ENCODE measurements at places on chromosomes 3 and 15.

DNA sequence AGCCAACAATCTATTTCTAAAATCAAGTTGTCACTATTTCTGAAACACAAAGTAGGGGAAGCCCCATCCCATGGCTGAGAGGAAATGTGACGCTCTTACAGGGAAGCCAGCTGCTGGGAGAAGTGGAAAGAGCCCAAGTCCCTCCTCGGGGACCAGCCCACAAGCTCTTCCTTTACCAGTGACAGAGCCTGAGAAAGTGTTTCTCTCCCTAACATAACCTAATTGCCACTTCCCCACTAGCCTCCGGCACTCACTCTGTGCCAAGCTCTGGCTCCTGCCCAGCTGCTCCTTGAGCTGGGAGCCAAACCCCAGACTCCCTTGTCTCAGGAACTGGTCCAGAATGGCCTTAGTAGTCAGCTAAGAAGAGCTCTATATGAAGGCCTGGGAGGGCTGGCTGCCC lies 42.9 kb downstream of the TNFAIP8L3 start:
- no peak for DNase-seq

GRCh38 chr15:51864408-51865056 lies 35.1 kb downstream of the TMOD3 start:
- DNase-seq = no peak

GRCh38 chr3:186432189-186432588 lies 70.2 kb upstream of the DGKG start:
- DNase-seq = no peak

- no peak for DNase-seq
Observed at GRCh38 chr15:68334661-68335124, 57.1 kb downstream of the FEM1B start.

- DNase-seq = no peak
Observed at GRCh38 chr3:63611382-63611781, 41.1 kb upstream of the SNTN start.

DNA sequence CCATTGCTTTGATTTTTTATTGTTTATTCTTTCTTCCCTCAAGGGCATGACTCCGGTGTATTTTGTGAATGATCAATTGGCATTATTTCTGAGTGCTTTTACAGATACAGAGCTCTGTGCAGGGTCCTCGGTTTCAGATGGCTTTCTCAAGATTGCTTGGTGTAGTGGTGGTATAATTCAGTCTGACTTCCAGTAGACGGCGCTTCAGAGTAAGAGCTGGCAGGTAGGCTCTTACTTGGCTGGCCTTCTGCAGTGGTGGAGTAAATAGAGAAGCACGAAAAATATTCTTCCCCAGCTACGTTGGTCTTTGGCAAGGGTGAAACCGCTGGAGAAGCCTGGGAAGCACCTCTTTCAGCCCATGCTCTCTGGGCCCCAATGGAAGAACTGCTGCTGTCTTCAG lies 723.0 kb upstream of the BCHE start:
- DNase-seq = no peak

- no peak for DNase-seq
Observed at GRCh38 chr3:39750712-39751111, 58.7 kb upstream of the MYRIP start.

DNA sequence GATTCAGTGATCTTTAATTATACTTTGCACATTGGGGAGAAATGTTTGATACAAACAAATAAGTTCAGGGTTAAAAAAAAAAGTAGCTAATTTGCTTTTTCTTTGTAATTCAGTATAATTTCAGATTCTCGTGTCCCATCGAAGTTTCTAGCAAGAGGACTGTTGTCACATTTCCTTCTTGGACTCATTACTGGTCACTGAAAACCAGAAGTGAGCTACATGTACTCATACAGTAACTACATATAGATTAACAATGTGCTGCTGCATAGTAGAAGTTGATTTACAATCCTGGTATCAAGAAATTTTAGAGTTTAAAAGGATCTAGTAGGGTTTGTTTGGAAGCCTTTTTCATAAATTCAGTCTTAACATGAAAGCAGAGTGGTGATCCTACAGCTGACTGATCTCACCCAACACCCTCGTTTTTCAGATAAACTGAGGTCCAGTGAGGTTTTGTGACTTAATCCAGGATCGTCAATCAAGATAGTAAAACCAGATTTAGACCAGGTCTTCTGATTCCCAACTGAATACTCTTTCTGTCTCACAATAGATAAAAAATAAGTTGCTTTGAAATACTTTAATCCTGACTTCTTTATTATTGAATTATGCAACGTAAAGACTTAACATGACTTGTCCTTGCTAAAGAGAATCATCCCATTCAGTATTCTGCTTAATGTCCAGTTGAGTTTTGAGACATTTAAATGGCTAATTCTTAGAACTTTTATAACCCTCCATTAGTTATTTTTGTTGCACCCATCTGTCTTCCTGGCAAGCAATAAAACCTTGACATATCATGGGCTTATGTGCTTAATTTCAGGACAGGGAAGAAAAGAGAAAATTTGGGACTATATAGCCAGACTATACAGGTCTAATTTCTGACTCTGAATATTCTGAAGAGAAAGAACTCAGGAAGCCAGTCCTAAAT lies 2.8 kb downstream of the SEC62 start:
- no peak for DNase-seq

GRCh38 chr15:33872416-33873106 lies 95.7 kb upstream of the CHRM5 start:
- DNase-seq = no peak

DNA sequence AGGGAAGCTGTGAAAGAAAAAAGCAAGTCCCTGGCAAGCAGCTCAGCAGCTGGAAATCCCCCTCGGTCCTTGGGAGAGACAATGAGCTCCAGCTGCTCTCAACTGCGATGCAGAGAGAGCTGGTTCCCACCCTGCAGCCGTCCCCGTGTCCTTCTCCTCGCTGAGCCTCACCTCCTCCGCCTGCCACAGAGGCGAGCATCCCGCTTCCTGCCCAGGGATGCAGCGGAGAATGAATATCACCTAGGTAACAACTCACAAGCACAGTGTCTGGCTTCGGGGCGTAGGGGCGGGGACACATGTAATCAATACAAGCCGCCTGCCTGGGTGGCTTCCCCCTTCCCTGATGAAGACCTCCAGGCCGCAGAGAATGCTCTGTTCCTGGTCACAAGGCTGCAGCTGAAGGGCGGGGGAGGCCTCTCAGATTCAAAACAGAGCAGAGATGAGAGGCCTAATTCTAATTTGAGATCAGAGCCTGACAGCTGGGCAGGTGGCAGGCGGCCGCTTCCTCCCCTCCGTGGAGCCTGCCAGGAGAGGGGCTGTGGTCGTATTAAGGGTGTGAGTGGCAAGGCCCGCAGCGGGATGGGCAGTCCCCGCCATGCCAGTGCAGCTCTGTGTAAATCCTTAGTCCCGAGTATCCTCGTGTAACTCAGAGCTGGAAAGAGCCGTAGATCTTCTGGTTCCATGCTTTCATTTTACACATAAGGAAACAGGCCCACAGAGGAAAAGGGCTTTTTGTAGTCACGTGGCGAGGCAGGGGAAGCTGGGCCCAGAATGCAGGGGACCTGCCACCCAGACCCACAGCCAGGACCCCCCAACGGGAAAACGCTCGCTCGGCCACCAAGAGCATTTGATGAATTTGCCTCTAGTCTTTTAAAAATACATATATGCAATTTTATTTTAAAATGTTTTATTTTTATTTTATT lies 24.3 kb downstream of the ZDHHC19 start:
- no peak for DNase-seq

- no peak for DNase-seq
Observed at GRCh38 chr3:11165476-11165875, 11.2 kb downstream of the HRH1 start.

DNA sequence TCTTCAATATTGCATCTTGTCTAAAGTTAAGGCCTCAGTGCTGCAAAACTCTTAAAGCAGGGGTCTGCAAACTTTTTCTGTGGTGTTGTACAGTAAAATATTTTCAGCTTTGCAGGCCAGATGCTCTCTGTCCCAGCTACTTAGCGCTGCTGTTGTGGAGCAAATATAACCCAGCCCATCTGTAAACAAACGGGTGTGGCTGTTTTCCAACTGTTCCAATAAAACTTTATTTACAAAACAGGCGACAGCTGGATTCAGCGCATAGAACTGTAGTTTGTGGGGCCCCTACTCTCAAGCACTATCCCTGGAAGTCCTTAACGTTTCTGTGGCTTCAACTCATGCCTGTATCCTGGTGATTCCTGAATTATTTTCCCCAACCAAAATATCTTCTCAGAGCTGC lies 365.0 kb downstream of the FOXP1 start:
- DNase-seq = no peak

GRCh38 chr3:69420781-69421520 lies 35.1 kb upstream of the FRMD4B start:
- no peak for DNase-seq

GRCh38 chr15:74786551-74787165 lies 4.8 kb downstream of the CSK start:
- no peak for DNase-seq

DNA sequence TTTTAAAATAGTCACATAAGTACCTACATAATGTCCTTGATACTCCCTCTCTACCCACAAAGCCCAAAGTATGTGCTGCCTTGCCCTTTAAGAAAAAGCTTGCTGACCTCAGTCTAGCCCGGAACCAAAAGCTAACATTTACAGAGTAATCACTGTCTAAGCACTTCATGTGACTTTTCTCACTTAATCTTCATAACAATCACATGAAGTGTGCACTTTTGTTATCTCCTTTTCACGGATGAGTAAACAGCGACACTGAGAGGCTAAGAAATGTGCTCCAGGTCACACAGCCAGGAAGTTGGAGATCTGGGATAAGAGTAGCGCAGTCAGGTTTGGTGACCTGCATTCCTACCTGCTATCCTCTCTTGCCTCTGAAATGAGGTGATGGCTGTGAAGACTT lies 194.0 kb downstream of the ITPR1 start:
- DNase-seq = no peak

DNA sequence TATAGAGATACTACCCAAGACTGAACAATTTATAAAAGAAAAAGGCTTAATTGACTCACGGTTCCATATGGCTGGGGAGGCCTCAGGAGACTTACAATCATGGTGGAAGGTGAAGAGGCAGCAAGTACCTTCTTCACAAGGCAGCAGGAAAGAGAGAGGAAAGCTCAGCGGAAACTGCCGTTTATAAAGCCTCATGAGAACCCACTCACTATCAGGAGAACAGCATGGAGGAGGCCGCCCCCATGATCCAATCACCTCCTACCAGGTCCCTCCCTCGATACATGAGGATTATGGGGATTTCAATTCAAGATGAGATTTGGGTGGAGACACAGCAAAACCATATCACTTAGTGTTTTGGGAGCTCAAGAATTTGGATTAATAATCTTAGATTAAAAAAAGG lies 240.2 kb downstream of the UACA start:
- DNase-seq = no peak

- no peak for DNase-seq
Observed at GRCh38 chr3:100810671-100811070, 101.4 kb downstream of the TFG start.

DNA sequence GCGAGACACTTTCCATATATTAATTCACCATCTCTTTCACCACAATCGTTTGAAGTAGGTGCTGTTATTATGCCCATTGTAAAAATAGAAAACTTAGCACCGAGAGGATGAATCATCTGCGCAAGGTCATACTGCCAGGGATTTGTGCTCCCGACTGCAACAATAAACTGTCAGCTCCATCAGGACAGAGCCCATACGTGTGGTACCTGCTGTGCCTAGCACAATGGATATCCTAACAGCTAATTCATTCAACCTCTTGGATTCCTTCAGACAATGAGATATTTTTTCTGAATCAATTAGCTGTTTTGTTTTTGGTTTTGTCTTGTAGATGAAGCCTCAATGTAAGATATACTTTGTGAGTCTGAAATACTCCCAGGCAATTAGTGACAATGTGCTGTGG lies 32.3 kb upstream of the PROK2 start:
- no peak for DNase-seq

- DNase-seq = no peak
Observed at GRCh38 chr15:71334873-71335272, 219.6 kb downstream of the THSD4 start.

- no peak for DNase-seq
Observed at GRCh38 chr3:12345141-12345561, 56.3 kb downstream of the PPARG start.

DNA sequence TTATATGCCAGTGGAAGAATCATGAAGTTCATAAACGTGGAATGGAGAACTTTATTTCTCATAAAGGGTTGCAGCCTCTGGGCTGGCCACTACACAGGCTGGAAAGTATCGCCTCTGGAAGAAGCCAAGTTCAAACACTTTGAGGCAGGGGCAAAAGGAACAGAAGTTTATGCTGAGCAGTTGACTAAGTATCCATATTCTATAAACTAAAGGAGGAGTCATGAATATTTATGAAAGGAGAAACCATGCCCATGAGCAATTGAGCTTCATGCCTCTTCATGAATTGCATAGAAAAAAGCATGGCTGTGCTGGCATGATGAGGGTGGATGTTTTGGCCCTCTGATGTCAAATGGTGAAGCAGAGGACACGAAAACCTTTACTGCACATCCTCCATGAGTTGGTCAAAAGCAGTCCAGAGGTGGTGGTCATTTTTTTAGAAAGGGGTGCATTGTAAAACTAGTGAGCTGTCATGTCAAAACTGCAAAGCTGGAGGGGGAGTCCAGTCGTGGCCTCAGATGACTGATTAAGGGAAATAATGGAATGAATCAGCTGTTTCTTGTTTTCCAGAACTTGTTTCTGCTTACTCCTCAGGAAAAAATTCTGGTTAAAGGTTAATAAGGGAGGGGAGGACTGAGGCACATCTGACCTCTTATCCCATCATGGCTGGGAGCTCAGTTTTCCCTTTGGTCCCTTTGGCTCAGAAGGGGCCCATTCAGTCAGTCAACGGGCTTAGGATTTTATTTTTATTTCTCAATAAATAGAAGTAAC lies 276.7 kb downstream of the CHL1 start:
- DNase-seq = no peak

- no peak for DNase-seq
Observed at GRCh38 chr3:117105686-117106085, 396.1 kb downstream of the TUSC7 start.

DNA sequence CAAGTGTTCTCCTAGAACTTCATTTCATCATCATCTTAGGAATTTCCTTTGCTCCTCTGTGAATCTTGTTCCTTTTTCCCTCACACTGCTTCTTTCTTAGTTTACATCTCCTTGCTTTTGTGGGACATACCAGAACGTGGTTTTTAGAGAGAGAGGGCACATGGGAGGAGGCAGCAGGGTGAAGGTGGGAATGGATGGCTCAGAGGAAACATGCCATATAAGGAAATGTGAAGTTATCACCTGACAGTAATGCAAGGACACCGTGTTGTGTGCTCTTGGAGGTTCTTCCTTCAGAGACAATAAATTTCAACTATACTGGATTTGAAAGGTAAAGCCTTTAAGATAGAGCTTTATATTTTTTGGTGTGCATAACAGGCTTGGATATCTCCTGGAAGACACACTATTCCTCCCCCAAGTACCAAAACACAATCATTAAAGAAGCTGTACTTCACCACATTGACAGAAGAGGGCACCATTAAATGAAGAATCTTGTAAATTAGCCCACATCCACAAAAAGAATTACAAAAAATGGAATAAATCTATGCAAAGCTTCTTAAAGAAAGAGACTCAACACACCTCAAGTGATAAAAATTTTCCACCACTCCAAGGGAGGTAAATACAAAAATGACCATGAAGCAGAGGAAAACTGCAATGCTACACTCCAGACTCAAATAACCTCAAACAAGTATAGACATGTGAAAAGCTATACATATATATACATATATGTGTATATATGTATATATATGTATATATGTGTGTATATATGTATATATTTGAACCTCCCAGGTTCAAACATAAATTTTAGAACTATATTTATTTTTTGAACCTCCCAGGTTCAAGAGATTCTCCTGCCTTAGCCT lies 26.1 kb downstream of the RPL39L start:
- DNase-seq = no peak
